ENCODE measurements at places on chromosomes 13 and 19.

GRCh38 chr13:106407338-106407737 is 128.1 kb downstream of the EFNB2 start:
- no peak for DNase-seq

- DNase-seq = no peak
Observed at GRCh38 chr13:50323440-50324065, 308.3 kb downstream of the KCNRG start.

- DNase-seq = no peak
Observed at GRCh38 chr19:38837656-38838121, 6.1 kb upstream of the ECH1 start.

DNA sequence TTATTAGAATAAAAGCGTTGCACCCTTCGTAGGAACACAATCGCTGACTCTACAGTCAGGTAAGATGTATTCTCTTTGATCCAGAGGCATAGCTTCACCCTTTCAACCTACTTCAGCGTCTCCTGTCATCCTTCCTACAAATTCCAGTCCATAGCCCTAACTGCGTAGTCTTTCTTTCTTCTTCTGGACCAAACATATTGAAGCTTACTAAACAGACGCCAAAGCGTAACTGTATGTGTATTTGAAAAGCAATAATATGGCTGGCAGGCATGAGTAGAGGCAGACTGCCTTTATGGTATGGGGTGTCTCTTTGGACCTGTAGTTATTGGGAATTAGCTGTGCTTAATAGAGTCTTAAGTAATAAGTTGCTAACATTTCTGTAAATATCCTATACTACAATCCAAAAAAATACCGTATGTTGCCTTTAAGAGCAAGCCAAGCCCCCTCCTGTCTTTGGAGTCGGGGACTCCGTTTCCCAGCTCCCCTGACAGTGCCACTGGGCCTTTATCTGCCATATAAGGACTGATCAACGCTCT is 392 bp upstream of the ZNF548 start:
- no peak for DNase-seq

GRCh38 chr19:6737873-6738786 is 750 bp upstream of the GPR108 start:
- DNase-seq = peak; percentile 88

DNA sequence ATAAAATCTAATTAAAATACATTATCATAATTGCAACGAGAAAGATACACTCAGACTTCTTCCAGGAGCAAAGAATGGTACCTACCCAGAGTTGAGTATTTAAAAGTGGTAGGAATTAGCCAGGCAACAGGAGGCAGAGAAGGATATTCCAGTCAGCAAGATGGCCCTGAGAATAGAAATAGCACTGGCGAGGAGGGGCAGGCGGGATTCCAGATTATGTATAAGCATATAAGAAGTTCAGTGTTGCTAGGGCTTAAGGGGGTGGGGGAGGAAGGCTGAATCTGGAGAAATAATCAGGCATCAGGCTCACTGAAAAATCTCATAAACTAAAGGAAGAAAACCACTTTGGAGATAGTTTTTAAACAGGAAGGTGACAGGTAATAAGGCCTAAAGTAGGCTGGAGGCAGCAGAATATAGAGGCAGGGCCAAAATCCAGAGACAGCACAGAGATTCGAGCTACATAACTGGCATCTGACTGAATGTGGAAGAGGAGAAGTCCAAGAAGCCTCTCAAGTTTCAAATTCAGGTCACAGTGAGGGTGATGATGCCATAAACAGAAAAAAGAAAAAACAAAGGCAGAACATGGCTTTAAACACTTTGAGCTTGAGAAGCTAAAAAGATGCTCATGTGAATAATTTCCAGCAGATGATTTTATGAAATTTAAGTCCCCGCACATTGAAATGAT is 7.5 kb downstream of the KPNA3 start:
- no peak for DNase-seq

DNA sequence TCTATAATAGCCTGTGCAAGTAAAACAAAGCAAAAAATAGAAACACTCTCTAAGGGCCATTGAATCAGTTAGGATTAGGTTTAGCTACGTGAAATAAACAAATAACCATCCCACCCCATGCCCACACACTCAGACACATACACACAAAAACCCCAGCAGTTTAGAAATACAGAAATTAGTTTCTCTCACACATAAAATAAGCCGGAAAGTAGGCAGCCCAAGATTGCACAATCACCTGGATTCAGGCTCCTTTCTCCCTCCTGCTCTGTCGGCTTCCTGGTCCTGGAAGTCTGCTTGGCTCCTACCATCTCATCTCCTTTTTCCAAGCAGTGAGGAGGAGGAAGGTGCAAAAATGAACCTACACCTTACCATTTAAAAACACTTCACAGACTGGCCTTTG is 22.6 kb upstream of the USP12 start:
- DNase-seq = no peak

DNA sequence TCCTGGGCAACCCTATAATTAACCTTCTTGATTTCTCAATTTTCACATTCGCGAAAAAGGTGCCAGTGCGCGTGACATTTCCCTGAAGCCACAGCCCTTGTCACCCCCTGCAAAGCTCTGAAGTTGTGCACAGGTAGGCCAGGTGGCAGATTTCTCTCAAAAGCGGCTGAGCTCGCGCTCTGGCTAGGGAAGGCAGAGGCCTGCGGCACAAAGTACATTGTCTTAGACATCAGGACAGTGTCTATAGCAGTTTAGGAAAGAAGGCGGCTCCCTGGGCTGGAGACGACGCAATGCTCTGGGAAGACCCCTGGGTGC is 42.9 kb upstream of the ZNF14 start:
- DNase-seq = no peak

DNA sequence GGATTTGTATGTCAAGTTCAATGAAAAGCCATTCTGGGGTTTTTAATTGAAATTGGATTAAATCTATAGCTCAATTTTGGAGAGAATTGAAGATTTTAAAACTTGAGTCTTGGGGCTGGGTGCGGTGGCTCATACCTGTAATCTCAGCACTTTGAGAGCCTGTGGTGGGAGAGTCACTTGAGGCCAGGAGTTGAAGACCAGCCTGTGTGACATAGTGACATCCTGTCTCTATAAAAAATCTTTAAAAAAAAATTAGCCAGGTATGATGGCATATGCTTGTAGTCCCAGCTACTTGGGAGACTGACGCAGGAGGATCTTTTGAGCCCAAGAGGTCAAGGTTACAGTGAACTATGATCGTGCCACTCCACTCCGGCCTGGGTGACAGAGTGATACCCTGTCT is 41.2 kb downstream of the VAV1 start:
- DNase-seq = no peak

DNA sequence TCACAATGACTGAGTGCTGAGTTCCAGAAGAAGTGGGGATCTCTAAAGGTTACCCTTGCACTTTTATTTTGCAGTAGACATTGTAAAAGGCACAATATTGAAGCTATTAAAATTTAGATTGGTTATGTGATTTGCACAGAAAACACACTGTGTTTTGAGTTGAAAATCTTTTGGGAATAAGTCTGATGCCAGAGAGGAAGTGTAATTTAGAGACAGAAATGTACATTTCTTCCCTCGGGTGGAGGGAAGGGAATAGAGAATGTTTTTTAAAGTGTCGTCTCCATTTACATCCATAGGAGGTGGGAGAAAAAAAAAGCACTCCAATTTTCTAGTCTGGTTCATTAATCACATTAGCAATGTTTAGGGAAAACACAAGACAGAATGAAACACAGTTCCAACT is 465.8 kb downstream of the OLFM4 start:
- DNase-seq = no peak

- DNase-seq = peak; percentile 47
Observed at GRCh38 chr19:39335168-39335548, 685 bp downstream of the GMFG start.

DNA sequence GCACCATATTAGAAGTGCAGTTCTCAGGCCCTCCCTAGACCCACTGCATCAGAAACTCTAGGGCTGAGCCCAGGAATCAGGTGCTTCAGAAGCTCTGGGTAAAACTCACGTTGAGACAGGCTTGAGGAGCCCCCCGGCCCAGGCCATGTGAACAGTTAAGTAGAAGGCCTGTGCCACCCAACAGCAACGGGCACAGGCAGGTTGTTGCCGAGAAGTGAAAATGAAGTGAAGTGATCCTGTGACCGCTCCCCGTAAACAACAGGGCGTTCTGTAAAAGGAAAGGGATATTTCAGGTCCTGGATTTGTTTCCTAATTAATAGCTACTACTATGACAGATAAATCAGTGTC is 128.8 kb downstream of the ATP11A start:
- no peak for DNase-seq

GRCh38 chr13:65453982-65454381 is 1776.2 kb downstream of the PCDH9 start:
- DNase-seq = no peak
